ENCODE measurements at places on chromosomes 6 and 20. TPM values are rescaled to one million over a fixed set of nuclear protein-coding genes. Genes with fewer than 3 reads are reported as not detected.

DNA sequence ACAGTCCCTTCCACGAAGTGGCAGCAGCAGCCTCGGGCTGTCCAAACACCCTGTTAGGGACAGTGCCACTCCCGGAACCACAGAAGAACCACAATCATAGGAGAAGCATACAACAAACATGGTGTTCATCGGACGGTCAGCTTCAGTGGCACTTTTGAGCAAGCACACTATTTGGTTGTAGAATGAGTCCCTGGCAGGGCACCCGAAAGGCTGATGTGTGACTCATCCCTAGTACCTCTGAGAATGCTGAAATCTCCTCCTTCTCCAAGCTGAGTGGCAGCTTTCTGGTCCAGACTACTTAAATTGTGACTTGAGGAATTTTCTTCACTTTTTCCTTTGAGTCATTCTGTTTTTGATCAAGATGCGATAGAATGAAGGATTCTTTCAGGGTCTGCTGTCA, 282.5 kb downstream of the ESR1 start:
- DNase-seq: peak; percentile 83

DNA sequence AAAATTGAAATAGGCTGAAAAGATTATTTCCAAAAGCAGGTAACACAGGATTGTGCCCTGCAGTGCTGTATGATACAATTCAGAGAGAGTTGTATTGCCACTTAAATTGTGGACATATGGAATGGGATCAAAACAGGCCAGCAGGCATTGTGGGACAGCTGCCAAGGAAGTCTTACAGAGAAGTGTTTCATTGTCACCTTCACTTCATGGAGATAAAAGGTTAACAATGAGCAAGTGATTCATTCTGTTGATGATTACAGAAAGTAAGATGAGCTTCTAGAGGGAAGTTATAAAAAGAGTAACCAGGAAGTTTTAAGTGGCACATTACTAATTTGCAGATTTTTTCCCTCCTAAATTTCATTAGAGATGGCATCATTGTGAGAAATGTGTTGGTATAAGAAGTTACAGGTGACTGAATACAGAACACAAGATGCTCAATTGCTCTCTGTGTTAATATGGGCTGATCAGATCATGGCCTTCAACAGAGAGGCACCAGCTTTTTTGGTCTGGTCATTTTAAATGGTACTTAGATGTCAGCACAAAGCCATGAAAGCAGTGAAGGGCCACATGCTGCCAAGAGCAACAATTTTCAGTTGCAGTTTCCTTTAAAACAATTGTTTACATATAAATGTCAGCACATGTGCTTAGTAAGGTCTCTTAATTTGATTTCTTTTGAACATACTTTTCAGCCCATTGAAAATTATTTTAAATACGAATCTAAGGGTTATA, 402.5 kb upstream of the FKBP1C start:
- DNase-seq: no peak

GRCh38 chr20:36818861-36819260, 45.3 kb upstream of the DSN1 start:
- no peak for DNase-seq

- DNase-seq: no peak
Measured at GRCh38 chr6:22965889-22966288, 396.5 kb downstream of the HDGFL1 start.

DNA sequence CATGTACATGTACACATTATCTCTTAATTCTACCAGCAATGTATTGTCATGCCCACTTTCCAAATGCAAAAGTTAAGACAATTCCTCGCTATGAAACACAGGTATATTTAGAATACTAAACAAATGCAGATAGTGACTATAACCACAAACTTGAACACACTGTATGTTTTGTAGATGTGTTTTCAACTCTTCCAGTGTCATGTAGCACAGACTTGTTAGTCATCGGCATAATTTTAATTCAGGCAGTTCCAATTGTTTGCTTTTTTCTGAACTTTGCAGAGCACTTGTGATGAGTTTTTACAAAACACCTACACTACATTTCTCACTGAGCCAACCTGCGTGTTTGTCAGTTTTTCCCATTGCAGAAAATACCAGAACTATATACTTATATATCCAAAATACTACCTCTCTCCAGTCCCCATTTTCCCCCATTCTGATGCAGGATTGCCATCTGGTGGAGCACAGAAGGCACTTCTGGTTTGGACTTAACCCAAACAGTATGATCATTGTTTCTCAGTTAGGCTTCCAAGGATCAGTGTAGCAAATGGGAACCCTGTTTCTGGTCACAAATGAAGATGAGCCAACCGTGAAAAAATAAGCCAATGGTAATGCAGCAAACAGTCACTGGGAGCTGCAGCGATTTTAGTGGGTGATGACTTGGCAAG, 143.4 kb downstream of the ADGRB3 start:
- peak; percentile 45 for DNase-seq

GRCh38 chr6:122778985-122779661, 393 bp upstream of the FABP7 start:
- peak; percentile 35 for DNase-seq

GRCh38 chr20:385448-385847, 4.9 kb downstream of the TRIB3 start:
- DNase-seq: no peak

GRCh38 chr6:96542702-96543101, 20.2 kb upstream of the FHL5 start:
- no peak for DNase-seq

DNA sequence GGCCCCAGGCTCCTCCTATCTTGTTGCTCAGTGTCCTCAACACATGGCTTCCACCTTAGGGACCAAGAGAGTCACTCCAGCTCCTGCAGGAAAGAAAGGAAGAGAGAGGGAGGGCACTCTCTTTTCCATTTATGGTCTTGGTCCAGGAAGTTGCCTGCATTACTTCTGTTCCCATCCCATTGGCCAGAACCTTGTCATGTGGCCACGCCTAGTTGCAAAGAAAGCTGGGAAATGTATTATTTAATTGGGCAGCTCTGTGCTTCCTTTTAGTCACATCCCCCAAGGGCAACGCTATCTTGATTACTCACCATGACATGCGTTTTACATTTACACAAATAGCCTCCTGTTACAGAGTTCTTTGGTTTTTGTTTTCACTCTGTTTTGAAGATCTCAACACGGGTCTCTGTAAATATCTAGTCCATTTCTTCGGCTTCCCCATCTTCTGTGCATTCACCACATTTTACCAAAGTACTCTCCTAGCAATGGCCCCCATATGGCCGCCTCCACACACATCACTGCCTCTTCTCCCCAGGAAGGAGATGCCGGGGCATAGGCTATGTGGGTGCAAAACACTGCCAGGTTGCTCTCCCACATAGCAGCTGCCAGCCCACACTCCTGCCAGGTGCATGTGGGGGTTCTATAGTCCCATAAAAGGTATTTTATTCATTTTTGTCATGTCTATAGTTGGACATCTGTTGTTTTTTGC, 35.7 kb upstream of the ZMYND8 start:
- DNase-seq: peak; percentile 93

GRCh38 chr20:57749869-57750268, 40.1 kb upstream of the PMEPA1 start:
- DNase-seq: no peak

GRCh38 chr6:34872332-34872731, 15.5 kb downstream of the TAF11 start:
- DNase-seq: no peak

GRCh38 chr20:12815231-12815768, 193.5 kb upstream of the SPTLC3 start:
- no peak for DNase-seq

DNA sequence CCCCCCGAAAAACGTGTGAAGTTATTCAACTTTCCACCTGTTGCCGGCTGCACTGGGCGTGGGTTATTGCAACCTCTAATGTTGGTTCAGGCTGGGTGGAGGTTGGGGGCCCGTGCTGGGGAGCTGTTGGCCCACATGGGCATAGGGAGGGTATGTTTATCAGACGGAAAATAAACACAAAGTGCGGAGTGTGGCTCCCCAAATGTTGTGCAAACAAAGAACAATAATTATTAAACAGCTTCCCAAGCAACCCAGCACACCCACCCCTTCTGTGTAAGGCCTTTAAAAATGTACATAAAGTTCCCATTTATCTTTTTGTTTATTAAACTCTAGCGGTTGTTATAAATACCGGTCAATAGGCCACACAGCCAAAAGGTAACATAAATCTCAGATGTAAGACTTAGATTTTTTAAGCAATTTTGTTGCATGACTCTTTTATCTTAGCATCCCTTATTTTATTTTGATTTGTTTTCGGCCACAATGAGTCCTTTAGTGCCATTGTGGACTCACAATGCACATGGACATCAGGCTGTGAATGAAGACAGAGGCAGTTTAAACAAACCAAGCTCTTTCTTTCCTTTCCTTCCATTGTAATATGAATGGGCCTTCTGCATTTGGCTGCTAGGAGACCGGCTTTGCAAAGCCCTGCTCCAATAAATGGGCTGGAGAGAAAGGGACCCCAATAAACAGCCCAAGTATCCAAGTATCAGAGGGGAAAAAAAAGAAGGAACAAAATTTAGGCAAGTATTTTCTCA, 6.9 kb upstream of the DLL1 start:
- no peak for DNase-seq

DNA sequence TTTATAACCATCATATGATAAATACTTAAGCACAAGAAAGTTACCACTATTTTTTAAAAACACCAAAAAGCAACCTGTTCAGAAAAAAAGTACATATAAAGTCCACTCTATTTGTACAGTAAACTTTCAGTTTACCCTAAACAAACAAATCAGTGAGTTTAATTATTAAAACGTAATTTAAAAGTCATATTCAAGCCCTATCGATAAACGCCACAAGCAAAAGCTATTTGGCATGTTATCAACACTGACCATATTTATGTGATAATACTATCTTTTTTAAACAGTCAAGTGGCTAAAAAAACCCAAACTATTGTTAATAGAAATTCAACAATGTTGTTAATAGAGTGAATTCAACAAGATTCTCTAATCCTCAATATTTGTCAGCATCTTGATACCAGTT, 1.9 kb downstream of the KATNA1 start:
- no peak for DNase-seq

- no peak for DNase-seq
Measured at GRCh38 chr6:150207931-150208570, 65.2 kb downstream of the PPP1R14C start.

- no peak for DNase-seq
Measured at GRCh38 chr20:38072898-38073297, 39.4 kb downstream of the RPRD1B start.

- DNase-seq: no peak
Measured at GRCh38 chr20:34544109-34544796, 14.3 kb upstream of the MAP1LC3A start.

DNA sequence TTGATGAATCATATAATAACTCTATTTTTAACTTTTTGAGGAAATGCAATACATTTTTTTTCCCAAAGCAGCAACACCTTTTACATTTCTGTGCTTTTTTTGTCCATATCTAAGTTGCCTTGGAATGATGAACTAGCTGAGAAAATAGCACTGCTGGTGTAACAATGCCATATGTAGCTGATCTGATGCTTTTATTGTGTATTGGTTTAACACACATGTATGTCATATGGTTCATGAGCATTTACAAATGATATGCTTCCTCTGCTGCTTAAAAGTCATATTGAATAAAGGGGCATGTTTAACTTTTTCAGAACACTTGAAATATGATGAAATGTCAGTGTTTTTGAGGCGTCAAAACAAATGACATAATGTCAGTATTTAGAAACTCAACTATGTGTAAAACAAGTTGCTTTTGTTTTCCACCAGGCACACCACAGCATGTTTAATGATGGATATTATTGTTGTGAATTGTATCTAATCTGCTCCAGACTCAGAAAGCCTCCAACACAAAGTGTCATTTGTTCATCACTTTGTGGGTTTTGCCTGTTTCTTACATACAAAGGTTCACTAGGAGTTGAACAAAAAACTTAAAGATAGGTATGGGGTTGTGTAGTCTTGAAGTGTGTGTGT, 775.8 kb upstream of the FLRT3 start:
- DNase-seq: no peak

GRCh38 chr20:46357030-46357514, 48.8 kb upstream of the CDH22 start:
- no peak for DNase-seq

Gene EYA2
- total RNA-seq: 1.7 TPM

Gene ID4
- 0.83 TPM for total RNA-seq

Gene TSBP1
- total RNA-seq: not detected

Gene CUTA
- total RNA-seq: 105 TPM

Gene FAM184A
- 1.7 TPM for total RNA-seq

Gene UBD
- total RNA-seq: not detected

Gene MYCT1
- under 0.01 TPM for total RNA-seq

Gene MEI4
- not detected for total RNA-seq

Gene CGAS
- total RNA-seq: 5.0 TPM

Gene FOXC1
- total RNA-seq: 0.66 TPM

Gene DEFB124
- not detected for total RNA-seq

Gene GNRH2
- total RNA-seq: not detected

Gene F13A1
- under 0.01 TPM for total RNA-seq
